ENCODE measurements at places on chromosomes 11 and 22. TPM values are rescaled to one million over a fixed set of nuclear protein-coding genes. Genes with fewer than 3 reads are reported as not detected.

The CHRM4 gene
- 0.51 TPM for total RNA-seq

The SLC36A4 gene
- 24.7 TPM for total RNA-seq

The HMOX1 gene
- 1.6 TPM for total RNA-seq

The PPP1CA gene
- 107 TPM for total RNA-seq

The CSTPP1 gene
- 44.7 TPM for total RNA-seq

The POU2AF3 gene
- total RNA-seq: 4.1 TPM

The C11orf91 gene
- total RNA-seq: 0.65 TPM

GRCh38 chr11:32358729-32359128 lies 76.6 kb downstream of the WT1 start:
- DNase-seq: no peak

- no peak for DNase-seq
Observed at GRCh38 chr11:94447149-94447548, 45.9 kb upstream of the GPR83 start.

DNA sequence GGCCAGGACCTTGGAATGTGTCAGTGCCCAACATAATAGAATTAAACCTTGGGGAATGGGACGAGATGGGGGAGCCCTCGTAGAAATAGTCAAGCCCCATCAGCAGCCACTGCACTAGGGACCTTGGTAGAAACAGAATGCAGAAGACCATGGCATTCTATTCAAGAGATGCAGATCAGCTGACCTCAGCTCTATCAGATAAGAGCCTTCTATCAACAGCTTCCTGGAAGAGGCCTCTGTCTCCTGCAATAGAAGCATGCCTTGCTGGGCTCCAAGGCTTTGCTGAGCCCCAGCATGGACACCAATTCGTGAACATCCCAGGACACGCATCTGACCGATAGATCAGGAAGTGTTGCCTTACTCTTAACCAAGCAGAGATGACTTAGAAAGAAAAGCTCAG lies 27.5 kb upstream of the FLI1 start:
- no peak for DNase-seq

DNA sequence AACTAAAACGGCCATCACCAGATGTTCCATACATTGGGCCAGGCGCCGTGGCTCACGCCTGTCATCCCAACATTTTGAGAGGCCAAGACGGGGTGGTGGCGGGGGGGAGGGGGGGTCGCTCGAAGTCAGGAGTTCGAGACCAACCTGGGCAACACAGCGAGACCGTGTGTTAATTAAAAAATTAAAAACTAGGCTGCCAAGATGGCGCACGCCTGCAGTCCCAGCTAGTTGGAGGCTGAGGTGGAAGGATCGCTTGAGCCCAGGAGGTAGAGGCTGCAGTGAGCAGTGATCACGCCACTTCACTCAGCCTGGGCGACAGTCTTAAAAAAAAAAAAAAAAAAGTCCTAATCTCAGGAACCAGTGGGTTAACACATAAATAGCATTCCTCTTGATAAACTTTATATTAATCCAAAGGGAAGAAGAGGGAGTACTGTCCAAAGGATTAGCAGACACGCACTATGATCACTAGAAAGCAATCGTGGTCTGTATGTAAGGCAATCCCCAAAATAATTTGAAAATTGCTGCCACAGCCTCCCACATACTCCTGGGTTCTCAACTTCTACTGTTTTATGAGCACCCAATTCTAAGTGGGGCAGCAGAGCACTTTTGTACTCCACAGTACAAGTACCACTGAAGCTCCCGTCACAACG lies 604 bp downstream of the PUS3 start:
- no peak for DNase-seq

DNA sequence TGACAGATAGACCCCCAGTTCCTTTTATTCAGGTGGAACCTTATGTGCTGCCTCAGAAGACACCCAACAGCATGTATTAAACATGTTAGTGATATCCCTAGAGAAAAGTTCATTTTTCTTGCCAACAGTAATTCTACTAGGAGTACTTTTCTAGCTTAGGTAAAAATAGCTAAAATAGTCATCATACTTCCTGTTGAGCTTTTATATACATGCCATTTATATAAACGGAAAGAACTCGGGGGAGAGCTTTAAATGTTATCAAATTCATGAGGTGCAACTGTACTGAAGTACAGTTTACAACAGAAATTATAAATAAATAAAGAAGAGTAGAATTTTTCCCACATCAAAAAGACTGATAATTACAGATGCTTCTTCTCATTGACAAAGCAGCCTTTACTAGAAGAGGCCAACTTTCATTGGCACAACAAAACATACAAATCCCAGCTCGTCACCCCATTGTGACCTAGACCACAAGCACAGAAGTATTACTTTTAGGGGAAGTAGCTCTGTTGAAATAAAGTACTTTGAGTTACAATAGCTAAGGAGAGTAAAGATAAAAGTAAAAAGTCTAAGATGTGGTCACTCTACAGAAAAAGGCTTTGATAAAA lies 59.1 kb upstream of the POU2AF2 start:
- DNase-seq: no peak

DNA sequence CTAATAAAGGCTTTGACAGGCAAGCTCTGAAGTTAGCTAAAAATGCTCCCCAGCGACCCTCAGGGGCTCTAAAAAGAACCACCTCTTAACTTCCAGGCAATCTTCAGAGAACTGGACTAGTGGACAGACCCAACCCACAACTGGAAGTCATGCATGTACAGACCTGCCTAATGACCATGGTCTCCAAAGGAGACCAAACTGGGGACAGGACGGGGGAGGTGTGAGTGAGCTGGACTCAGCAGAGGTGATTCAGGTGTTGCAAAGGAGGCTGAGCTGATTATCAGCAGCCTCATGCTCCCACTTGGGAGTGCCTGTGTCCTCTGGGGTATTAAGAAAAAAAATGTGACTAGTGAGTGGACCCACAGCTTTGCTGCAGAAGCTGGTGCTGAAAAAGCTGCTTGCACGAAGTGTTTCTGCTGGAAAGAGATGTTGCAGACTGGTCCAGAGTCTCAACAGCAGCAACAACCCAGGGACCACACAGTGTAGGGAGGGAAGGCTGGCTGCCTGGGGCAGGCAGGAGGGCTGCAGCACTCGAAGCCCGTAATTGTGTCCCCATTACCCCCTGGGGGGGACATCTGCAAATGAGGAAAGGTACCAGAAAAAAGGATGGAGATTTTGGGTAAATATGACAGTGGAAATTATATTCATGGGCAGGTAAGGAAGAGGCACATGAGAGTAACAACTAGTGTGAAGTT lies 35.3 kb downstream of the PITPNB start:
- no peak for DNase-seq

- DNase-seq: no peak
Observed at GRCh38 chr11:122159173-122159721, 43.2 kb upstream of the BLID start.

DNA sequence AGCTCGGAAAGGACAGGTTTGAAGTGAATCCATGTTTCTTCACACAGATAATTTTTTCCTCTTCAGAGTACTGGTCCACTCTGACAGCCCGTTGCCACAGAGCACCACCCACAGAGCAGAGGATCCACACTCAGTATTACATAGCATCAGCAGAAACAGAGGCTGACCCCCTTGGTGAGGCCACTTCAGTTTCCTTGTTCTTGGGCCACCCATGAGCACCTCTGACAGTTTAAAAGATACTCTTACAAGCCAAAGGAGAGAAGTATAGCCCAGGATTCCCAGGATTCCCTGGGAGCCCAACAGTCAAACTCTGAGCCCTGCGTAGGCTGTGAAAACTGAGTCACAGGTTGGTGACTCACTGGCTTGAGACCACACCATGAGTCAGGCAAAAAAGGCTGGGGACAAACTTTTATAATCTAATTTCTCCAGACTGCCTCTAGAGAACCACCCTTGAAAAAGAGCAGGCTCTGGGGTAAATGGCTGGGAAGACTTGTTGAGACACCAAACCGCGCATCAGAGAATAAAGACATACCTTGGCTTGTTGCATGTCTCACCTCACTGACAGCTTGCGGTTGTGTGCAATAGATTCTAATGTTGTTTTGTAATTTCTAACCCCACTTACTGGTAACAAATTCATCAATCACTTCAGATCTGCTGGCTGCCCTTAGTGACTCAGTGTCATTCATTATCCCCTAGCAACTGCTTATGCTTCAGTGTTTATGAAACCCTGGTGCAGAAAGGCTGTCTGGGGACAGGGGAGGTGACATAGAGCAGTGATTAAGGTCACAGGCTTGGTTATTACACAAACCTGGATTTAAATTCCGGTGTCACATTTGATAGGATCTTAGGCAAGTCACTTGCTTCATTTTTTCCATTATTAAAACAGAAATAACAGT lies 56.9 kb upstream of the PRSS23 start:
- DNase-seq: no peak

GRCh38 chr22:41286639-41287091 lies 678 bp upstream of the RANGAP1 start:
- peak; percentile 42 for DNase-seq

- no peak for DNase-seq
Observed at GRCh38 chr11:12131943-12132789, 21.8 kb downstream of the MICAL2 start.

DNA sequence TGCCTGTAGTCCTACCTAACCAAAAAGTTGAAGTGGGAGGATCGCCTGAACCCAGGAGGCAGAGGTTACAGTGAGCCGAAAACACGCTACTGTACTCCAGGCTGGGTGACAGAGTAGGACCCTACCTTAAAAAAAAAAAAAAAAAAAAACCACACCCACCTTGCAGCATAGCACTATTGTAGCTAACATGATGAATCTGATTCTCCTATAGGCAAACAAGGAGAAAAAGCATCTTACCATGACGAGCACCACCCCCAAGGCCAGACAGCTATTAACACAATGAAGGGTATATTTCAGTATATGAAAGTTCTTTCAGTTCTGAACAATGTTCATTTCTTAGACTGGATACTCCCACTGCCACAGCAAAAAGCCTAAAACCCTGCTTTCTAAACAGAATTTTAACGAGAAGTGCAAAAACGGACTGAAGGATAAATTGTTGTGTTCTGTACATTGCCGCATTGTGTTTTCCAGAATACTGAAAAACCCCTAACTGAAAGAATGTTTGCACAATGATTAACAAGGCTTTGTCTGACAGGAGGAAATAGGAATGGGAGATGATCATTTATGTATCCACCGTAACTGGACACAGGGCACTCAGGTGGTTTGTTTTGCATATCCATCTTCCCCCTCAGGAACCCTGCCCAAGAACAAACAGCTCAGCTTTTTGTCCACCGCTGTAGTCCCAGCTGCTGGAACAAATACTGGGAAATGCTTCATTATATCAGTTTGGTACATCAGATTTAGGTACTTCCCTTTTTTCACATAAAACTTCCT lies 8.9 kb downstream of the PISD start:
- DNase-seq: no peak

DNA sequence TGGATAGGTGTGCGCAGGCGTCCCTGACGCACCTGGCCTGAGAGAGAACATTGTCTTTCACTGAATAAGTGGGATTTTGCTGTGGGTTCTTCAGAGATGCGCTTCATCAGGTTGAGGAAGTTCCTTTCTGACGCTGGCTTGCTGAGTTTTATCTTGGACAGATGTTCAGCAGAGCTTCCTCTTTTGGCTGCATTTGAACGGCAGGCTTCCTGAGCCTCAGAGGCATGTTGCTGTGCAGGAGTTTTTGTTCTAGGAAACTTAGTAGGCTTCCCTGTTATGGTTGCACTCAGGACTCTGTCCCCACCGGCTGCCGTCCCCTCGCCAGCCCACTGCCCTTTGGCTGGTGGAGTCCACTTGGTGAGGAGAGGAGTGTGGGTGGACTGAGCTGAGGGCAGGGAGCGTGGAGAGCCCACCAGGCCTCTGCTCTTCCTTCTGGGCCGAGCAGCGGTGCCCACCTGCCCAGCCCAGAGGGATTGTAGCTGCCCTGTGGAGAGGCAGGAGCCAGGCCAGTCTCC lies 17.2 kb downstream of the FRMD8 start:
- no peak for DNase-seq

DNA sequence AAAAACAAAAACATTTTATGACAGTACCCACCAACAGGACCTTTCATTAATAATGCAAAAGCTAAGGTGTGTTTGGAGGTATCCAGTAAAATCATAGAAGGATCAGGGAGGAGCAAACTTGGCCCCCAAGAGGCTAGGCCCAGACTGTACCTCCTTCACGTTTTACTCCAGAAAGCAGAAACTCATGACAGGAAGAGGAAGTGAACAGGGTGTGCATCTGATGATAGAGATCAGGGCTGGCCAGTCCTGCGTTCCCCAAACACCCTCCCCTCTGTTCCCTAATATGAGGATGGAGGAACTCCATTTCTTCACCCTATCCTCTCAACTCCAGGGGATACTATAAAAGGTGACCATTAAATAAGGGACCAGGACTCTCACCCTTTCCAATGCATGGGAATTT lies 10.2 kb upstream of the MS4A12 start:
- no peak for DNase-seq

- DNase-seq: no peak
Observed at GRCh38 chr11:27977527-27977926, 130.4 kb downstream of the KIF18A start.

DNA sequence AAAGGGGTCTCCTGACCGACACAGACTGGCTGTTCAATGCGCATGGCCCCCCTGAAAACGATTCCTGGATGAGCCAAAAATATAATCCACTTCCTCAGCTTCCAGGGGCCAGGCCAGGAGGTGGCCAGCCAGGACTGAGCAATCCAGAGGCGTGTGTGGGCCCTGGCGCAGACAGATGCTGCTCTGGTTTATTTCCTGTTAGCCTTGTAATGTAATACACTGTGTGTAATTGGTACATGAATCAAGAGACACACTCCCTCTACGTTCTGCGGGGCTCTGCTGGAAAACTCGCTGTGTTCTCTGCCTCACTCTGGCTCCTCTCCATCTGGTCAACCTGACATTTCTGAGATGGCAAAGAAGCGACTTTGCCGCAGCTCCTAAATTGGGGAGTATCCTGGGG lies 26.3 kb upstream of the ISX start:
- no peak for DNase-seq

DNA sequence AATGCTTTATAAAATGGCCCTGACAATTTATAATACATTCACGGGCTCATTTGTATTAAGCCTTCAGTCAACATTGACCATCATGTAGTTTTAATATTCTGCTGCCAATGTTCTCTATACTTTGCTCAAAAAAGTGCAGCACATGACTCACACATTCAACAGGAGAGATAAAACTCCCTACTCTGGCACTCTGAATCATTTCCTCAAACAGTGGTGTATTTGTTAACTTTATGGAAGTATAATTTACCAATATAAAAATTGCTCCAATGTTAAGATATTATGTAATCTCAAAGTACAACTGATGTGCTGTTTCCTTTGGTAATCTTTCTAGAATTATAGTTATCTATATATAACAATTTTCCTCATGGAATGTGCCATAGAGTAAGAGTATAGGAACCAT lies 39.9 kb downstream of the MAML2 start:
- no peak for DNase-seq

DNA sequence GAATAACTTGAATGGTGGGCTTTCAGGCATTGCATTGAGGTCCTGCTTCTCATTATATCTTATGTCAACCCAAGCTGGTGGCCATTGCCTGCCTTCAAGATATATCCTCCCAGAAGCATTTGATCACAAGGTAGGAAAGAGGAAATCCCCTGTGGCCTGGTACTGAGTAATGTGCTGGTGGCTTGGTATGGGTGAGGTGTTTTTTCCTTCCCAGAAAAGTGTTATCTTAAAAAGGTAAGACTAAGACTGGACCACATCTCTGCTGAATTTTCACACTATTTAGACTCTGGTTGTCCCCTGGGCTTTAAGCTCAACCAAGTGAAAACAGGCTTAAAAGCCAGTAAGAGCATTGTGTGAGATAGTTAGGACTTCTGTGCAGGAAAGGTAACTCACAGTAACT lies 3.7 kb downstream of the INSC start:
- no peak for DNase-seq

GRCh38 chr11:77107950-77108349 lies 5.3 kb downstream of the OMP start:
- DNase-seq: no peak

GRCh38 chr11:14645015-14645912 lies 1.7 kb downstream of the PDE3B start:
- no peak for DNase-seq

GRCh38 chr11:62171261-62171723 lies 18.7 kb upstream of the SCGB1D1 start:
- DNase-seq: peak; percentile 77

Measured in mesothelial cell of epicardium (in vitro differentiated cells).